WTC11 (cell line): ENCODE measurements at places on chromosomes 4 and X.
A peak's percentile ranks its signal among the peaks of the same experiment; 100 is the strongest.

- DNase-seq: peak; percentile 24
Observed at GRCh38 chrX:15973299-15973698, 118.7 kb upstream of the AP1S2 start.

- DNase-seq: no peak
Observed at GRCh38 chr4:105805501-105806120, 89.7 kb upstream of the NPNT start.

- peak; percentile 13 for DNase-seq
Observed at GRCh38 chrX:51860679-51861078, 32.7 kb upstream of the MAGED1 start.

- no peak for DNase-seq
Observed at GRCh38 chrX:135973025-135973547, 702 bp downstream of the MMGT1 start.

DNA sequence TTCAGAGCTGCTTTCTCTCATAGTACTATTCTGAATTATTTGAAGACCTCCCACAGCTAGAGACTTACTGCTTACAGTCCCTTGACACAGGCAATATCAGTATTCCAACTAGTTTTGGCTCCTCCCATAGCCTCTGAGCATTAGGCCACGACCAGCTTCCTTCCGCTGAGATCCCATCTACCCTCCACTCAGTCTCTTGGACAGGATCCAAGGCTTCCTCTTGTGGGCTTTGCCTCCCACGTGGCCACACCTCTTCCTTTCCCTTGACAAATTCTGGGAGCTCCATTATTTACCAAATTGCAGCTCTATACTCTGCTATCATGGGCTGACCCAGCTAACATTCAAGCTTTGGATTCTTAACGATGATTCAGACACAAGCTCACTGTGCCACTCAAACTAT, 470.4 kb upstream of the GALNT7 start:
- DNase-seq: no peak

GRCh38 chr4:39563346-39563847, 36.2 kb upstream of the UGDH start:
- no peak for DNase-seq

- DNase-seq: no peak
Observed at GRCh38 chr4:57303012-57303751, 193.0 kb upstream of the IGFBP7 start.
